Epithelial cell of proximal tubule (primary cell): ENCODE measurements at places on chromosomes 2 and 18.

- DNase-seq: no peak
Measured at GRCh38 chr2:13616059-13616458, 899.3 kb downstream of the TRIB2 start.

DNA sequence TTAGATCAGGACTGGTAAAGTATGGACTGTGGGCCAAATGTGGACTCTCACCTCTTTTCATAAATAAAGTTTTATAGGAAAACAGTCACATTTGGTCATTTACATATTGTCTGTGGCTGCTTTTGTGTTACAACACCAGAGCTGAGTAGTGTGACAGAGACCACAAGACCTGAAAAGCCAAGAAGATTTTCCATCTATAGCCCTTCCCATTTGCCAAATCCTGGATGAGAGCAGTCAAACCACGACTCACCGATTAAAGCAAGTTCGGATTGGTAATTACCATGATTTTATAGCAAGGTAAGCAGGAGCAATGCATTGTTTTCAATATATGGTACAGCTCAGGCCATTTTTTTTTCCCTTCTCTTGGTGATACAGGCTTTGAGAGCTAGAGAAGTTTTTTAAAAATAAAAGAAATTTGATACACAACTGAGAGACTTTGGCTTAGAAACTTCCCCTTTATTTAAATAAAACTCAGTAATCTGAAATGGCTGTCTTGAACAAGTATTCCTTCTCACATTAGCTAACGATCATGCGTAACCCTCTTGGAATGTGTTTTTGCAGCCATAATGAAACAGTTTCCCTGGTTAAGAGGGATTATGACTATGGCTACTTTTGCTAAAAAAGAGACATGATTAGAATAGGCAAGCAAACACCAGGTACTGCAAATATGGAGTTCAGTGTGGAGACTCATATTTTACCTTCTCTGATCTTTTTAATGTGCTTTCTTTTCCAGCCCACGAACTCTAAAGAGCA lies 9.5 kb upstream of the MALL start:
- DNase-seq: no peak

GRCh38 chr18:74714791-74715190 lies 117.1 kb downstream of the ZNF407 start:
- no peak for DNase-seq

GRCh38 chr2:67878743-67879142 lies 184.1 kb downstream of the C1D start:
- no peak for DNase-seq

DNA sequence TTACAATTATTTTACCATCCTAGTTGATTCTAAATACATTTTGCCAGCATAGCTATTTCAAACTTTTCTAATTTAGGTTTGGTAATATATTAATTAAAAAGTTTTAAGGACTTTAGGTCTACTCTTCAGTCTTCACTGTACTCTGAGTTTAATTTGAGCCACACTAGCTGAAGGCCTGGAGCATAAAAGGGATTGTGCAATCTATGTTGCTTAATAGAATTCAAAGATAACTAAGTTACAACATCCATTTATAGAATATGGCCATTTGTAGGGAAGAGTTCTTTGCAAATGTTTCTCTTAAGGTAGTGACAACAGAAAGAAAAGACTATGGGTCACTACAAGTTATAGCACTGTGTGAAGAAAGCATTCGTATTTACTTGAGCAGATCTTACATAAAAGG lies 702.2 kb upstream of the NRXN1 start:
- no peak for DNase-seq

- no peak for DNase-seq
Measured at GRCh38 chr2:172430678-172431077, 3.3 kb downstream of the ITGA6 start.

DNA sequence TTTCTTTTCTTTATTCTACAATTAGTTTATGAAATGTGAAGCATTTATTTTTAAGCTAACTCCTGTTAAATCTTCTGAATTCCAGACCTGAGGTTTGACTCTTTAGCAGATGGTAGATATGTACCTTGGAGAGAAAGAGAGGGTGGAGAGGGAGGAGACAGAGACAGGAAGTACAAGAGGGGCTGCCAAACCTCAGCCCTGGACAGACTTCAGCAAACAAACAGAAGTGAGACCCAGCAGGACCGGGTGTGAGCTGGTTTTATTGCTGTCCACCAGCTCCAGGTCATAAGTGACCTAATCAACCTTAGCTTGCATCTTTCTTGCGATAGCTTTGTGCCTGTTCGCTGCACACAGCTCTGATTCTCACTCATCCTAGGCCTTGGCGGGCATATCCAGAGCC lies 168.6 kb downstream of the CNTNAP5 start:
- no peak for DNase-seq

DNA sequence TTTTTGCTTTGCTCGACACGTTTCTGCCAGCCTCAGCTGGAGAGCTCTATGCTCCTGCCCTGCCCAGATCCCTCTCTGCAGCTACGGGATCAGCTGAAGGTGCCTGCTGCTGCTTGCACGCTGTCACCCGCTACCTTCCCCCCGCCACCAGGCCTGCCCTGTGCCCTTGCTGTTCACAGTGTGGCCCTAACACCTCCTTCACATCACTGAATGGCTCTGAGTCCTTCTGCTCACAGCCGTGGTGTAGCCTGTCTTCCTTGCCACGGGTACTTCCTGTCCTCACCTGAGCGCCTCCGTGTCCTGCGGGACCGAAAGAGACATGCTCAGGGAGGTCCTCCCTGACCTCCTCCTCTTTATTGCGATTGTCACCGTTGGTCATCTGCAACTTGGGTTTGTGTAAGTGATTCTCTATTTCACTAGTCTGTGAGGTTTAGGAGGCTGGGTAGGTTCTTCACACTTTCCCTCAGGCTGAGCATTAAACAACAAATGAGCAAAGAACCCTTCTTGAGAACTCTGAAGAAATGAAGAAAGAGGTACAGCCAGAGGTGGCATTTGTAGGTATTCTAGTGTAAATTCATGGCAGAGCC lies 127.5 kb downstream of the NCK2 start:
- no peak for DNase-seq

GRCh38 chr18:39555496-39555895 lies 1989.9 kb upstream of the CELF4 start:
- no peak for DNase-seq
